ENCODE measurements at places on chromosomes 5 and 9.

- DNase-seq, result no peak
Measured at GRCh38 chr5:97601651-97602050, 418.6 kb upstream of the RIOK2 start.

GRCh38 chr5:72991394-72991793 is 35.6 kb downstream of the FCHO2 start:
- no peak for DNase-seq

- peak; percentile 68 for DNase-seq
Measured at GRCh38 chr9:34636791-34637355, 714 bp downstream of the SIGMAR1 start.

- no peak for DNase-seq
Measured at GRCh38 chr5:150469718-150470469, 20.4 kb upstream of the RPS14 start.

DNA sequence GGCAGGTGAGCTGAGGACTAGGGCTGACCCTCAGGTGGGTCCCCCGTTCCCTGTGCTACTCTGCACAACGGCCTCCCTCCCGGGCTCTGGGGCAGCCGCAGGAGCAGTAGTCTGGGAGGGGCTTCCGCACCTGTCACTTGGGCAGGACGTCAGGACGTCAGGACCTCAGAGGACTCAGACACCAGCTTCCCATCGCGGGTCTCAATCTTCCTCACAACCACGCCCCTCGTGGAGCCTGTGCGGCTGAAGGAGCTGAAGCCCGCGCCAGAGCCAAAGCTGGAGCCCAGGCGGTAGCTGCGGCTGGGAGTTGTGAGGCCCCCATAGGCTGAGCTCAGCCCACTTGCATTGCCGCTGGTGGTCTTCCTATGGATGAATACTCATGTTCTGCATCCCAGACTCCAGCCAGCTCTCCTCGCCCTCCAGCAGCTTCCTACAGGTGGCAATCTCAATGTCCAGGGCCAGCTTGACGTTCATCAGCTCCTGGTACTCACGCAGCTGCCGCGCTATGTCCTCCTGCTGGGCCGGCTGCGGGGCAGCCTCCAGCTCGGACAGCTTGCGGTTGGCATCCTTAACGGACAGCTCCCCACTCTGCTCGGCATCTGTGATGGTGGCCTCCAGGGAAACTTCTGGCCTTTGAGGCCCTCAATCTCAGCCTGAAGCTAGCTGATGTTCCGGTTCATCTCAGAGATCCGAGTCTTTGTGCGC is 381.4 kb upstream of the RGMB start:
- DNase-seq, result no peak

- peak; percentile 17 for DNase-seq
Measured at GRCh38 chr9:35718721-35719511, 13.1 kb downstream of the TLN1 start.

GRCh38 chr9:72650206-72650605 is 128.8 kb downstream of the TMC1 start:
- no peak for DNase-seq

DNA sequence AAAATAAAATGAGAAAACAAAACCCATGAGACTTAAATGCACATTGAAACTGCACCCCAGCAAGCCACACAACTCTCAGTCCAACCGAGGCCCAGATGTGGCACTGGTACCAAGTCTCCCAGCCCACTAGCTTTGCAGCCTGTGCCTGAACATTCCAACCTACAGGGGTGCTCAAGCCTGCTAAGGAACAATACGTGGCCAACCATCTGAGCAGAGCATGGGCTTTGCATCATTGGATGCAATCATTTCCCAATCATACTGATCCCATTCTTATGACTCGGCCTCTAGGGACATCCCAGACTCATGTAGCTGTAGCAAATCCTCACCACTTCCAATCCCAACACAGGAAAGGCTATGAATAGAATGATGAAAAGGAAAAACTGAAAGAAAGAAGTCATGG is 297.2 kb downstream of the SPOCK1 start:
- no peak for DNase-seq

DNA sequence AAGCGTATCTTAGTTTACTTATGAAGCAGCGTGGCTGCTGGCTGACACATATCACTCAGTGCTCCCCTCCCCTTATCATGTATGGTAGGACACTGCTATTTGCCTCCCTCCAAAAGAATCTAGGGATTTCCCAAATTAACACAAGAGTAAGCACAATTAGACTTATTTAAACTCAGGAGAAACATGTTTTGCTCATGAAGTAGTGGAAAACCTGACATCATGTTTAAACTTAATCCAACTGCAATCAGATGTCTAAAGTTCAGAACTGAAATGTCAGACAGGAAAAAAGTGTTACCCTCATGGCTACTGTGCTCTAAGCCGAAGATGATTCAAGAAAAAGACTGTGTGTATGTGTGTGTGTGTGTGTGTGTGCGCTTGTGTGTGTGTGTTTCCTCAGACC is 324.1 kb upstream of the TNC start:
- no peak for DNase-seq

DNA sequence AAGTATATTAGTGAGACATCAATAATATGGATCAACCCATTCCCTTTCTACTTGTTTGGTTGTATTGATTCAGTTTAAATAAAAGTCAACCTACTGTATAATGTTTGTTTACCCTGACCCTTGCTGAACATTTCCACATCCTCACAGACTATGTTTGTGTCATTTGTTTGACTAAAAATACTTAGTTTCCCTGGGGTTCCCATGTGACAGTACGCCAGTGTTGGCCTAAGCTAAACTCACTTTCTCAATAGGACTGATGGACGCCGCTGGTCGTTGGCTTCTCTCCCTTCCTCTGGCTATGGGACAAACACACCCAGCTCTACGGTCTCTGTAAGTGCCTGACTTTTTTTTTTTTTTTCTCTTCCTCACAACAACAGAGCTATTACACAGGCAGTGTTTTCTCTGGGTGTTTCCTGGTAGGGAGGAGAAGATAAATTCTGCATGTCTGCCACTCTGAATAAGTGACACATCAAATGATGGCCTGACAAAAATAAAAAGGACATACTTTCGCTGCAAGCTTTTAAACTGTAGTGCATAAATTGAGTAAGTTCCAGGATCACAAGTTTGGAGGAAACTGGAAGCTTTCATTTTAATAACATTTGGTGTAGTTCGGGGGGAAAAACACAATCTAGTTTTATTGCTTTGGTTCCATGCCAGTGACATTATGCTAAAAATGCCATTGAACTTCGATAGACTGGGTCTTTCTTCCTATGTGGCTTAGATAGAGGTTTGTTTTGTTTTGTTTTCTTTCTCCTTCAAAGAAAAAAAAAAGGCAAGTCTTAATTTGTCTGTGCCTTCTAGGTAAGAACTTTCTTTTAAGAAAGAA is 101.0 kb downstream of the CD180 start:
- no peak for DNase-seq

GRCh38 chr5:164545507-164545906 is 1040.1 kb downstream of the MAT2B start:
- no peak for DNase-seq

DNA sequence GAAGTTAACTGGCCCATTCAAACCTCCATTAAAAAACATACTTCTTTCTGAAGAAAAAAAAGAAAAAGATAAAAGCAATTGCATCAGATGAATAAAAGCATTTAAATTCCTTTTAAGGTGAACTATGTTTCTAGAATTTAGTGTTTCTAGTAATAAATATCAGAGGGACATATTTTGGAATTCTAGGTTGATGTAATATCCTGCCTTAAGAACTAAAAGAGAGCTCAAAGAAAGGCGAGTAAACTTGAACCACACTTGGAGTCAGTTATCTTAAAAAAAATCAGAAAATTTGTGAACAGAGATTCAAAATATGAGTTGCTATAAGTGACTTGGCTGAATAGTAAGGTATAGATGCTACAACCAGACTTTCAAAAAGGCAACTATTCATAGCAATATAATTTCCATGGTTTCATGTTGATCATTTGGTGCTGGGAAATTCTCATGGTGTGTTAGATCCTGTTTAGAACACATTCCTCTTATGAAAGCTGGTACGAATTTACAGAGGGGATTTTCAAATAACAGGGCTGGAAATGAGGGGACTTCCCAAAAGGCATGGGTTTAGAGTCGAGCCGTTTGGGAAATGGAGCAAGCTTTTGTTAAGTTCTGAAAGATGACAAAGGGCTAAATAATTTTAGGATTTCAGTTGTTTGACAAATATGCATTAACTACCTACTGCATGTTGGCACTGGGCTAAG is 37.6 kb upstream of the RAI14 start:
- no peak for DNase-seq

GRCh38 chr9:115002371-115003120 is 72.2 kb upstream of the TNFSF8 start:
- DNase-seq, result no peak

- DNase-seq, result no peak
Measured at GRCh38 chr9:131554843-131555351, 9.6 kb downstream of the PRRT1B start.

- DNase-seq, result no peak
Measured at GRCh38 chr9:72205513-72205912, 56.3 kb downstream of the GDA start.

DNA sequence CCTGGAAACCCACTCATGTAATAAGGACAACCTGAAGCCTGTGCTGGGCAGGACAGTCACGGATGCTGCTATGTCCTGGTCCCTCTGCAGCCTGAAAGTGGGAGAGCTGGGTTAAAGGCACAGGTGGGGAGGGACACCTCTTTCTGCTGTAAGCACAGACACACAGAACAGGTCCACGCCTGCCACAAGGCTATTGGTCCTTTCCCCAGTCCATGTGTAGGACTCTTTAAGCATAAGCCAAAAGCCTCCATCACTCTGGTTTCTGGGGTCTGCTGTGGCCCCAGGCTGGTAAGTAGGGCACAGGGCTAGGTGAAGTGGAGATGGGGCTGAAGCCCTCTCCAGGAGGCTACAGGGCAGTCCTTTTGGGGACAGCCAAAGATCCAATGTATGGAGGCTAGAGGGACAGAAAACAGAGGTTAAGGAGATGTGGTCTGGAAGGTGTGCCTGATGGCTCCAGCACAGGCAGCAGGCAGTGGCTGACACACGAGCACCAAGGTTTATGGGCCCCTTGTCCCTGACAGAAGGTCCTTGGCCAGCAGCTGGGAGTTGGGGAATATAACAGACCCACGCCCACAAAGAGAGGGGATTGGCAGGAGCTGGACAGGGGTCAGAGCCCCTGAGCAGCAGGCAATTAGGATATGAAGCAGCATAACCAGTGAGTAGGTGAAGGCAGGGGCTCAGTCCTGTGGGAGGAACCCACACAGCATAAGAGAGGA is 203.6 kb upstream of the MVB12B start:
- no peak for DNase-seq

- DNase-seq, result no peak
Measured at GRCh38 chr5:13957032-13957645, 12.7 kb upstream of the DNAH5 start.

DNA sequence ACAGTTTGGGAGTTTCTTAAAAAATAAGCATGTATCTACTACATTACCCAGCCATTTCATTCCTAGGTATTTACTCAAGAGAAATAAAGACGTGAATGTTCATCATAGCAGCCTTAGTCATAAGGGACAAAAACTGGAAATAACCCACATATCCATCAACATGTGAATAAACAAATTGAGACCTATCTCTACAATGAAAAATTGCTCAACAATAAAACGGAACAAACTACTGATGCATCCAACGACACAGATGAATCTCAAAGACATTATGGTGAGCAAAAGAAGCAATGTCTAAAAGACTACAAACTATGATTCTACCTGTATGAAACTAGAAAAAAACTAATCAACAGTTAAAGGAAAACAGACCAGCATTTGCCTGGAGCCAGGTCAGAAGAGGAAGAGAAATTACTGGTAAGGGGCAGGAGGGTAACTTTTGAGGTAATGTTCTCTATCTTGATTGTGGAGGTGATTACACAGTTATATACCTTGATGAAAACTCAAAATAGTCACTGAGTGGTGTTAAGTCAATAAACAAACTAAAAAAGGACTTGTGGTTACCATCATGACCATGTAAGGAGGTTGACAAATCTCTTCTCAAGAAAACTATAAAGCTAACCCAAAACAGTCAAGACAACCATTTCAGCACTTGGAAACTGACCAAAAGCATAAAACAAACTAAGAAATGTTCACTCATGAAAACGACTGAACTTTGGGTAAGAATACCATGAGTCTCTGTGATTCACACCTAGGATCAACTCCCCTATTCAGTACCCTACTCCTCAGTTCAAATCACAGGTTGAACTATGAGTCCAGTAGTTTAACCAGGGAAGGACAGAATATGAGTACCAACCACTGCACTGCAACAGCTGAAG is 10.4 kb downstream of the UIMC1 start:
- no peak for DNase-seq

DNA sequence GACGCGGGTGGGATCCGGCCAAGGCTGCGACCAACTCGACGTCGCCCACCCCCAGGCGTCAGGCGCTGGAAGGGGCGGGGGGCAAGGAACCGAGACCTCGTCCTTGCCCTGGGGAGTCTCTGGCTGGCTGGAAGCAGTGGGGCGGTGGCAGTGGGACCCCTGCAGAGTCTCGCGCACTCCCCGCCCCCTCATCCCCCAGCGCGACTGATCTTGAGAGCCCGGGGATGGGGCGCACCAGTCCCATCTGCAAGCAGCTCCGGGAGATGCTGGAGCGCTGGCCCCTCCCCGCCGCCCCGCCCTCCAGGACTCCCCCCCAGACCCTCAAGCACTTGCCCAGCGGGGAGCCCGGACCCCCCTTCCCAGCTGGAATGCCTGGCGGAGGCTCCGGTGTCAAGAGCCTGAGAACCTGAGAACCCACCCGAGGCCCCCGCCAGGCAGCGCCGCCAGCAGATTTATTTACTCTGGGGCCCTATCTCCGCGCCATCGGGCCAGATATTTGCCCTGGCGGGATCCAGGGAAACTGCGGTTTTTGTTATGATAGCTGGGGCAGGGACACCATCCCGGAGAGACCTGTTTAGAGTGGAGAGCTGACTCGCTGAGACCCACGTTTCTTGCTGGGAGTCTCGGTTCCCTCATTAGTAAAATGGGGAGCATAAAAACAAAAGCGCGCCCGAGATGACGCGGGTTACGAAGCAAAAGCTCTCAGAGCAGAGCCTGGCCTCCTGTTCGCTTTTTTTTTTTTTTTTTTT is 1.2 kb downstream of the PRRT1B start:
- no peak for DNase-seq

DNA sequence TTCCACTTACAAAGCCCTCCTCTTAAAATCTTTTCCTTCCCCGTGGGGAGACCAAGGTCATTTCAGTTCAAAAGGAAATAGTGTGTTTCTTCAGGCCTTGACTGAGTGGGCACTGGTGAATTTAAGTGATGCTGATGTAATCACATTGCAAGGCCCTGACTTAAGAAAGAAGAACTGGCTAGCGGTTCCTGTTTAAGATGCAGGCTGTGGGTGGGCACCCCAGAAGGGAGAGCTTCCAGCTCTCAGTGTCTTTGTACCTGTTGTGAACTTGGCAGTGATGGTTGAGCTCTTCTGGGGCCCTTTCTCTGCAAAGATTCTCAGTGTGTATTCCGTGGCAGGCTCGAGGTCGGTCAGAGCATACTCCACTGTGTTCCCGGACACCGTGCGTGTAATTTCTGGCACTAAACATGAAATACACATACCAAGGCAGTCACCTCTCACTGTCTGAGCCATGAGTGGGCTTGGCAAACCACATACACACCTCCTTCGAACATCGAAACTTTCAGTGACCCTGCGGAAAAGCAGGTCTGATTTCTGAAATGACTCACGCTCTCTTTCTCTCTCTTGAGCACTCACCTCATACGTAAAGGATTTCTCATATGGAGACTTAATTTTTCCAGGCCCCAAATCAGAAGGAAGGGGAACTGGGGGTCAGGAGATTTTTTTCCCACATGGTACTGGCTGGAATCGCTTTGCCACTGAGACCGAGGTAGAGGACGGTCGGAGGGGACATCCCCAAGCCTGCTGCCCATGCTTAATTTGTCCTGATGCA is 81.9 kb downstream of the TNC start:
- DNase-seq, result peak; percentile 48

All from activated T-cell treated with anti-CD3 and anti-CD28 coated beads, Interleukin-2, amount 50 U/mL, for 24 hours (primary cell).